Right lung (tissue), 10 donors: ENCODE measurements at places on chromosomes 1 and 21.

- no peak for DNase-seq
Measured at GRCh38 chr21:43758111-43758641, 17.9 kb downstream of the CSTB start.

GRCh38 chr1:66521721-66522365 is 12.1 kb upstream of the SGIP1 start:
- DNase-seq = no peak

GRCh38 chr1:158035976-158036583 is 42.6 kb downstream of the KIRREL1 start:
- no peak for DNase-seq

DNA sequence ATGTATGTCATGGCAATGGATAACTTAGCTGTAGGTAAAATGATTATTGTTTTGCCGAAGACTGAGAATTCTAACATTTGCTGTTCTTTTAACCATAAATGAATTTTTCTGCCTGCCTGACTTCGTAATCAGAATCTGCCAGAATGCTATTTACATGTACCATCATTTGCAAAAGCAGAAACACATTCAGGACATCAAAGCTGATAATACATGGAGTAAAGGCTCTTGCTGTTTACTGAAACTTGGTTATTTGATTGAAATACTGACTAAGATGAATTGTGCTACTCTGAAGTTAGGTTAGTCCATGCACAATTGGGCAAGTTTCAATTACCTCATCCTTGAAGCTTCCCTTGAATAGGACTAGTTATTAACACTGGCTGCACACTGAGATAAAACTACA is 293.8 kb downstream of the PLA2G4A start:
- no peak for DNase-seq

GRCh38 chr1:175195281-175195680 is 2.7 kb upstream of the KIAA0040 start:
- no peak for DNase-seq
